ENCODE measurements at places on chromosomes 2 and 18.

- no peak overlapping the region for H3K4me3 ChIP-seq
- no peaks in the 10 kb centered on the region for H3K36me3 ChIP-seq
- H3K27me3 ChIP-seq: no peaks in the 10 kb centered on the region
- H3K27ac ChIP-seq: no peak overlapping the region
- no peaks in the 10 kb centered on the region for H3K4me1 ChIP-seq
Observed at GRCh38 chr2:134020608-134021007, 233.3 kb upstream of the MGAT5 start.

- H3K27ac ChIP-seq: no peak overlapping the region
- no peak overlapping the region for H3K4me3 ChIP-seq
Observed at GRCh38 chr2:128636802-128637147, 318.1 kb upstream of the HS6ST1 start.

- H3K4me1 ChIP-seq: no peaks in the 10 kb centered on the region
- no peaks in the 10 kb centered on the region for H3K27me3 ChIP-seq
- DNase-seq: no peak
- no peak overlapping the region for H3K4me3 ChIP-seq
- no peak overlapping the region for H3K27ac ChIP-seq
- H3K36me3 ChIP-seq: no peaks in the 10 kb centered on the region
Observed at GRCh38 chr2:94622113-94622618, 249.1 kb upstream of the TEKT4 start.

DNA sequence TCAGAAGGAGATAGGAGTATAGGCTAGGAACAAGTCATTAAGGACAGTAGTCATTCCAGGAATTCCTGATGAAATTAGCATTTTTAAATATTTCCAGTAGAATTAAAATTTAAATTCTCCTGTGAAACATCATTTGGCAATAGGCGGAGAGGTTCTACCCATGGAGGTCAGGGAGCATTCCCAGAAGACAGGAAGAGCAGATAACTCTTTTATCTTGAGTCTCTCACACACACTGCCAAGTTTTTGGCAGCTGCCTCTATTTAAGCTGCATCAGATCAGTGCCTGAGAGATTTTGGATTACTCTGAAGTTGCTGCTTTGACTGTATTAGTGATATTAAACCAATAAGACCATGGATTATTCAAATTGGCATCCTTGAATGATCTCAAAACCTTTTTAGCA lies 714.7 kb downstream of the EPHA4 start:
- no peaks in the 10 kb centered on the region for H3K4me1 ChIP-seq
- no peak overlapping the region for H3K27ac ChIP-seq
- DNase-seq: no peak
- no peak overlapping the region for H3K4me3 ChIP-seq
- no peaks in the 10 kb centered on the region for H3K27me3 ChIP-seq
- no peaks in the 10 kb centered on the region for H3K36me3 ChIP-seq

GRCh38 chr18:75100832-75101630 lies 107.9 kb downstream of the PTGR3 start:
- H3K4me1 ChIP-seq: no peaks in the 10 kb centered on the region
- H3K36me3 ChIP-seq: no peaks in the 10 kb centered on the region
- no peaks in the 10 kb centered on the region for H3K27me3 ChIP-seq
- no peak overlapping the region for H3K4me3 ChIP-seq
- H3K27ac ChIP-seq: no peak overlapping the region

DNA sequence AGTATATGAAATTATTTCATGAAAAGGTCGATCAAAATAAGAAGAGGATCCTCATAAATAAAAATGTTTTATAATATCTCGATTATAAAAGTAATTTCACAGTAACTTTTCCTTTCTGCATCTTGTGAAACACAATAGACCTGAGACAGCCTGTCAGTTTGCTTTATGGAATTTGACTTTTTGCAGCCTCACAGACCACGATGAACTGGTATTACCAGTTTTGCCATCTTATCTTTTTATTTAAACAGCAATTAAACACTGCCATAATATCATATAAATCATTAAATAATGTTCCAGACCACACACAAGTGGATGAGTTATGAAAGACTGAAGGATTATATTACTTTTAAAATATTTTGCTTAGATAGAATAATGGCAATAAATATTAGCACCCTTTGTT lies 10.7 kb upstream of the GALNT3 start:
- no peaks in the 10 kb centered on the region for H3K27me3 ChIP-seq
- H3K36me3 ChIP-seq: no peaks in the 10 kb centered on the region
- H3K27ac ChIP-seq: no peak overlapping the region
- no peaks in the 10 kb centered on the region for H3K4me1 ChIP-seq
- DNase-seq: no peak
- H3K4me3 ChIP-seq: no peak overlapping the region

GRCh38 chr2:85119900-85120299 lies 13.3 kb upstream of the TCF7L1 start:
- H3K4me1 ChIP-seq: peaks cover 2% of the 10 kb centered on the region
- H3K27me3 ChIP-seq: peaks cover 8% of the 10 kb centered on the region
- H3K36me3 ChIP-seq: no peaks in the 10 kb centered on the region

DNA sequence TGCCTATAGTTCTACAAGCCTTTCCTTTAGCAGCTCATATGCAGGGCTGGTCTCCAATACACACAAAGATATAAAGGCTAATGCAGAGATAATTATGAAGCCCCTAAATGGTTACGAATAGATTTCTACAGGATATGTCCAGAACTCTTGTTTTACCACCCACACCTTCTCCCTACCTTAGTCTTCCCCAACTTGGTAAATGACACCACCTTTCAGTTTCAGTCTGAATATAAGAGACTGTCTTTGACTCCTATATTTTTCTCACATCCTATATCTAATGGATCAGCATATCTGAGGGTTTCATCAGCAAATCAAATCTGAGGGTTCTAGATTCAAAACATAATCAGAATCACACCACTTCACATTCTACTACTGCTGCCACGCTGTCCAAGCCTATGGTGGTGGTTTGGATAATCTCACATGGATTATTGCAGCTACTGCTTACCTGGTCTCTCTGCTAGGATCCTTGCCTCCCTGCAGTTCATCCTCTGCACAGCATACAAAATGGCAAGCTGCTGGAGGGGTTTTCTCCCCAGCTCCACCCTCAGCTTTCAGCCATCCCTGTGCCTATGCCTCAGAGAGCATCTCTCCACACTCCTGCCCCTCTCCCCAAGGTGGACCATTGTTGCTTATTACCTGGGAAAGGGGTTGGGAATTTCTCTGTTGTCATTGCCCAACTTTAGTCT lies 178.0 kb upstream of the SPOPL start:
- no peaks in the 10 kb centered on the region for H3K27me3 ChIP-seq
- H3K4me3 ChIP-seq: no peak overlapping the region
- no peak overlapping the region for H3K27ac ChIP-seq
- H3K36me3 ChIP-seq: no peaks in the 10 kb centered on the region

DNA sequence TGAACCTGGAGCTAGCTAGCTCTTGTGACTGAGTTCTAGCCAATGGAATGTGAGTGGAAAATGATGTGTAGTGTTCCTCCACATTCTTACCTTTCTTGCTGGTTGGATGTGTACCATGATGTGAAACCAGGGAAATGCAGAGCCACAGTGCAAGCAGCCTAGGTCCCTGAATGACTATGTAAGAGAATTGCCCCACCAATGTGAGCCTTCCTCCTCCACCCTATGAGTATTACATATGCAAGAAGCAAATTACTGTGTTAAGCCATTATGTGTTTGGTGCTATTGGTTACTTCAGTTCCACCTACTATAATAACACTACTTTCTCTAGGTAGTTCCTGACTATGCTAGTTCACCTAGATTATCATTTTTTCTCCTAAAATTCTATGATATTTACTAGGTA lies 39.6 kb downstream of the LCLAT1 start:
- no peaks in the 10 kb centered on the region for H3K4me1 ChIP-seq
- H3K27ac ChIP-seq: no peak overlapping the region
- no peaks in the 10 kb centered on the region for H3K36me3 ChIP-seq
- H3K27me3 ChIP-seq: no peaks in the 10 kb centered on the region
- DNase-seq: no peak
- H3K4me3 ChIP-seq: no peak overlapping the region

DNA sequence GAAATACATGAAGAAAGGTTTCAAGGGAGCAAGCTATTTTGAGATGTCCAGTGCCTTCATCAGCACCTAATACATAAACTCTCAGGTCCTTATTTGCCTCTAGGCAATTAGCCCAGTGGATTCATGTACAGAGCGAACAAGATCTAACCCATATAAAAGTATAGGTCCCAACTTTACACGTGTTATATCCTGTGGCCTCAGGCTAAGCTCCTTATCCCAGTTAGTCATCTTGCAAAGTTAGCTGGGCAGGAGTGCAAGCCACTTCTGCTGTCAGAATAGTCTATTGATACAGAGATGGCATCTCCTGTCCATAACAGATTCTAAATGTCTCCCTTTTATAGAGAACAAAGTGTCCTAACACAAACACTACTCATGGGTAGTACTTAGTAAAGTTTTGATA lies 203.9 kb upstream of the PIK3C3 start:
- no peak overlapping the region for H3K4me3 ChIP-seq
- H3K27ac ChIP-seq: no peak overlapping the region
- H3K4me1 ChIP-seq: no peaks in the 10 kb centered on the region
- H3K36me3 ChIP-seq: no peaks in the 10 kb centered on the region
- DNase-seq: no peak

DNA sequence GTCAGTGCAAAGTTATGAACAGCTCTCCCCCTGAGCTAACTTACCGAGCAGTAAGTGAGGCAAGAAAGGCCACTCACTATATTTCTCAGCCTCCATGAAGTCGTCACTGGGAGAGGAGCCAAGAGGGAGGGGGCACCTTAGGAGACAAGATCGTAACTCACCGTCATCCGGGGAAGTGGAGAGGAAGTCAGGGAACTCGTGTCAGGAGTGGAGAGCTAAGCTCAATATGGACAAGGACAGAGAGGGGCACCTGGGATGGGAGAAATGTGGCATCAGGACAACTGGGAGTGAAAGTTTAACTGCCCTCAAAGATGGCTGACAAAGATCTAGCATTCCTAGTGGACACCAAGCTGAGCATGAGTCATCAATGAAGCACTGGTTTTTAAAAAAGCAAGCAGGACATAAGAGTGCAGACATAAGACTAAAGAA lies 37.1 kb downstream of the BCL11A start:
- H3K4me1 ChIP-seq: peaks cover 25% of the 10 kb centered on the region
- DNase-seq: no peak
- H3K36me3 ChIP-seq: no peaks in the 10 kb centered on the region
- H3K4me3 ChIP-seq: no peak overlapping the region
- no peaks in the 10 kb centered on the region for H3K27me3 ChIP-seq
- H3K27ac ChIP-seq: no peak overlapping the region

DNA sequence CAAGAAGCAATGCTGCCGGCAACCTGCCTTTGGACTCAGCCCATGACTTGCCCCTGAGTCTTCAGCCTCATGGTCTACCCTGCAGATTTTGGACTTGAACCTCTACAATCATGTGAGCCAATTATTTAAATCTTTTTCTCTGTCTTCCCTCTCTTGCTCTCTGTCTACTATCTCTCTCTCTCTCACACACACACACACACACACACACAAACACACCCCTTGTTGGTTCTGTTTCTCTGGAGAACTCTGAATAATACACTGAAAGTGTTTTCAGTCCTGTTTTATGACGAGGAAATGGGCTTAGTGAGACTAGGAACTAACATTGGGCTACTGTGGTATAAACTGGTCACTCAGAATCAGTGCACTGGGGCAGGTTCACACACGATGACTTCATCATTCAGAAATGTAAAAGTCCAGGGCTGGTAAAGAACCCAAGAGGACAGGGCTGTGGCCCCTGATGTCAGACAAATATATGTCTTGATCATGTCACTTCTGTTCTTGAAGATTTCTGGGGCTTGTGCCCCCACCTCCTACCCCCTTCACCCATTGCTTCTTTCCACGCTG lies 266.1 kb upstream of the SIX2 start:
- DNase-seq: no peak
- H3K4me3 ChIP-seq: no peak overlapping the region
- no peak overlapping the region for H3K27ac ChIP-seq
- peaks cover 2% of the 10 kb centered on the region for H3K4me1 ChIP-seq

DNA sequence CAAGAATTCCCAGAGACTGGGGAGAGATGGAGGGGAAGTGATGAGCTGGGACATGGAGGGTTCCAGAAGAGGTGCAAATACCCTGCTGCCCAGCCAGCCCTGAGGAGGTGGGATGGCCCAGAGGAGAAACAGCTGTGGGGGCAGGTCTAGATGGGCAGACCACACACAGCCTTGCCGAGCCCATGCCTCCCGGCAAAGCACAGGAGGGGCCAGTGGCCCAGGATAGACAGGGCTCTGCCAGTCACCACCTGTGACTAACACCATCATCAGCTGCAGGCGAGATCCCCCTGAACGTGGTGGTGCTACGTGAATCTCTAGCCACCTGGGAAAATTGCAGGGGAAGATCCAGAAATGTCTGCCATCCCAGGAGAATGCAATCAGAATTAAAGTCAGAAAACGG lies 39.4 kb downstream of the SCTR start:
- H3K4me3 ChIP-seq: no peak overlapping the region
- H3K27ac ChIP-seq: no peak overlapping the region
- H3K36me3 ChIP-seq: no peaks in the 10 kb centered on the region
- no peaks in the 10 kb centered on the region for H3K4me1 ChIP-seq
- no peak for DNase-seq
- H3K27me3 ChIP-seq: no peaks in the 10 kb centered on the region

DNA sequence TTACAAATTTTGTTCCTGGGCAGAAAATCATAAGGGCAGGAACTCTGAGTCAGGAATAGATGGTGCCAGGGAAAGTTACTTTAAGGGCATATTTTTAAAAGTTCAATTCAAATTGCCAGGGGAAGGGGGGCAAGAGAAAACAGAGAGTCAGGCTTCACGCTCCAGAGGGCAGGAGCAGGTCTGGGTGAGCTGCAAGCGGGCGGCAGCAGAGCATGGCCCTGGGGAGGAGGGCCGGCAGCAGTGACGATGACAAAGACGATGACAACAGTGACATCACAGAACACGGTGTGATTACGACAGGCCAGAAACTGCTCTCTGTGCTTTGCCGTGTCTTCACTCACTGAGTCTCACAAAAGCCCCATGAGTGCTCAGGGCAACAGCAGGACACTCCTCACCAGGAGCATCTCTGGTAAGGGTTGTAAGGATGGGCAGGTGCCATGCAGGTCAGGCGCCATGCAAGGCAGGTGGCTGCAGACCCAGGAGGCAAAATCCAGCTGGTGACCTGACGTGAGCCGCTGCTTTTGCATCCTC lies 23.3 kb downstream of the CHST10 start:
- H3K27ac ChIP-seq: no peak overlapping the region
- H3K36me3 ChIP-seq: peaks cover 27% of the 10 kb centered on the region
- no peaks in the 10 kb centered on the region for H3K4me1 ChIP-seq
- H3K4me3 ChIP-seq: no peak overlapping the region

- no peak overlapping the region for H3K27ac ChIP-seq
- no peaks in the 10 kb centered on the region for H3K36me3 ChIP-seq
- peaks cover 12% of the 10 kb centered on the region for H3K27me3 ChIP-seq
- DNase-seq: no peak
- H3K4me3 ChIP-seq: peak overlapping the region; percentile 61
Observed at GRCh38 chr18:13218997-13219396, 437 bp downstream of the LDLRAD4 start.

GRCh38 chr2:83686863-83687262 lies 772.2 kb downstream of the SUCLG1 start:
- no peak overlapping the region for H3K27ac ChIP-seq
- no peak for DNase-seq
- H3K4me3 ChIP-seq: no peak overlapping the region
- no peaks in the 10 kb centered on the region for H3K36me3 ChIP-seq
